ENCODE measurements at places on chromosomes 5 and 9.

GRCh38 chr9:3331801-3332200, 194.0 kb downstream of the RFX3 start:
- no peak for DNase-seq

GRCh38 chr9:88421348-88421747, 33.1 kb downstream of the SPIN1 start:
- DNase-seq, result no peak

DNA sequence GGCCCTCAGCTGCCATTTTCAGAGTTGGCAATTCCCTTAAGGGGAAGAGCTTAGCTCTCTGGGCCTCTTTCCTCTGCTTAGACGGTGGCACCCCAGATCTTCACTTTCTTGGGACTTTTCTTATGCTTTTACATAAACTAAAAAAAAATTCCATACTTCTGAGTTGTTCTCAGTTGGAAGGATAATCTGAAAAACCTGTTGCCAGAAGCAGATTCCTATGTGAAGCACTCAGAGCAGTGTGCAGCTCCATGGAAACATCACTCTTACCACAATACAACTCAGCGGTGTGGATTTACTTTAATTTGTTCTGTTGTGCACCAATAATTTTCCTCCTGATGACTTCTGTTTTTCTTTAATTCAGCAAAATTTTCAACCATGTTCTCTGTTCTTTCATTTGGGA, 44.1 kb upstream of the MROH2B start:
- DNase-seq, result no peak

DNA sequence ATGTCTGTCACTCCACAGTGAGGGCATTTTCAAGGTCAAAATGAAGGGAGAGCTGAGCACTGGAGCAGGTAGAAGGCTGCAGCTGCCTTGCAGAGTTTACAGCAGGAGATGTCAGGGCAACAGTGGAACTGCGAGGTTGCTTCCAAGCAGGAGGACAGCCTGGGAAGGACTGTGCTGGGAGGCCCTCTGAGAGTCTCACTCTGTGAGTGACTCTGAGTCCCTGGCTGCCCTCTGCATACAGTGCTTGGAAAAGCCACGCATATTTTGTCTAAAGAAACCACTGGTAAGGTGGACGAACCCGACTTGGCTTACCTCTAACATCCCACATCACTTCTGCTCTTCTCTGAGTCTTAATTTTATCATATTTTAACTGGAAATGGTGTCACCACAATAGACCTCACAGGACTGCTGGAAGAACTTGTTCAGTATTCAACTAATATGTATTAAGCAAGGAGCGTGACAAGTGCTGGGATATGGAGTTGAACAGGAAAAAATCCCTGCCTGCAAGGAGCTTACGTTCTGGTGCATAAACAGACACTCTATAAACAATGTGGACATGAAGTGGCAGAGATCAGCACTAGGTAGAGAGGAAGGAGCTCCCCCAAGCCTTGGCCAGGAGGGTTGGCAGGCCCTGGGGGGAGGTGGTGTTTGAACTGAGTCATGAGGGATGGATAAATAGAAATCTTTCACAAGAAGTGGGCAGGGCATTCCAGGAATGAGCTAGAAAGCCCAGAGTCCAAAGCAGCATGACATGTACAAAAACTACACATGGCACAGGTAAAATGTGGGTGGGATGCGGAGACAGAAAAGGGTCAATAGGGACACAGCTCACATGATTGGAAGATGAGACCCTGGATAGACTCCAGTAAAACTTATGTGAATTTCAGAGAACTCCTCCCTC, 64.0 kb upstream of the FOXE1 start:
- DNase-seq, result no peak

DNA sequence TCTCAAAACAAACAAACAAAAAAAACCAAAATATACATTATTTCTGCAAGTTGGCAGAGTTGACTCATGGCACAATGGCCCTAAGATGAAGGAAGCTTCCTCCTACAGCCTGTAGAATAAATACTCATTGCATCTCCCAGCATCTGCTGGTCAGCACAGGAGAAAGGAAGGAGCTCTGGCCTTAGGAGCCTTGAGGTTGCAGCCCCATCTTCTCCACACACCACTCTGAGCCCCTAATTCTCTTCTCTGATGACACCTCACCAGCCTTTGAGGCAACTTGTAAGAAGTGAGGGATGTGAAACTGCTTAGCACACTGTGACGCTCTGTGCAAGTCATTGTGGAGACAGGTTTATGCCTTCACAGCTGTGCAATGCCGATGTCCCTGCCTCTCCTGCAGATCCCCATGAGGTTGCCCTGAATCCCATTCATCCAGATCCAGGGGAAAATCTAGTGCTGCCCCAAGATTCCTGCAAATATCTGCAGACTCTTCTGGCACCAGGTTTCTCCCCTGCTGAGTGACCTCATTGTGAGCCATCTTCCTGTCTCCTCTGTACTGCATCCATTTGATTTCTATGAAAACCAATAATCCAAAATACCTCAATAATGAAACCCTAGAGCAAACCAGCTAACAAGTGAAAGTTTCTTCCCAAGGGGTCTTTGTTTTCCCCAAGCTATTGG, 65.3 kb upstream of the TGFBR1 start:
- DNase-seq, result no peak
